Right renal pelvis (tissue), 4 donors: ENCODE measurements at places on chromosomes 4 and X. TPM values are rescaled to one million over a fixed set of nuclear protein-coding genes. Genes with fewer than 3 reads are reported as not detected.

DNA sequence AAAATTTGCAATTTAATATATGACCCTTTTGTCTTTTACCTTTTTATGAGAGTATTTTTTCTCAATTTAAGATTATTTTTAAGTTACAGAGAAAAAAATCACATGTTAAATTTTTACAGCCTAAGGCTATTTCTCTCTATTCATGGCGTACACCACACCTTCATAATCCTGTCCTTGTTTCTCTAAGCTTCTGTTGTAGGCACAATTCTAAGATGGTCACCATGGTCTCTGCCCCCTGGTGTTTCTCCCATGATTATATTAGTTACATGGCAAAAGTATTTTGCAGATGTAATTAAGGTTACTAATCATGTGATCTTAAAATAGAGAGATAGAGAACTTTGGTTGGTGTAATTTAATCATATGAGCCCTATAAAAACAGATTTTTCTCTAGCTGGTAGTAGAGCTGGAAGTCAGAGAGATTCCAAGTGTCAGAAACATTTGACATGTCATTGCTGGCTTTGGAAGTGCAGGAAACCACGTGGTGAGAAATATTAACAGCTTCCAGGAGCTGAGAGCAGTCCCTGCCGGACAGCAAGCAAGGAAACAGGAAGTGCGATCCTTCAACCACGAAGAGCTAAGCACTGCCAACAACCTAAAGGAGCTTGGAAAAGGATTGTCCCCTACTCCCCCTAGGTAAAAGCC lies 89.8 kb downstream of the EIF4E start:
- DNase-seq: no peak

GRCh38 chr4:8282134-8282641 lies 12.6 kb downstream of the HTRA3 start:
- no peak for DNase-seq

DNA sequence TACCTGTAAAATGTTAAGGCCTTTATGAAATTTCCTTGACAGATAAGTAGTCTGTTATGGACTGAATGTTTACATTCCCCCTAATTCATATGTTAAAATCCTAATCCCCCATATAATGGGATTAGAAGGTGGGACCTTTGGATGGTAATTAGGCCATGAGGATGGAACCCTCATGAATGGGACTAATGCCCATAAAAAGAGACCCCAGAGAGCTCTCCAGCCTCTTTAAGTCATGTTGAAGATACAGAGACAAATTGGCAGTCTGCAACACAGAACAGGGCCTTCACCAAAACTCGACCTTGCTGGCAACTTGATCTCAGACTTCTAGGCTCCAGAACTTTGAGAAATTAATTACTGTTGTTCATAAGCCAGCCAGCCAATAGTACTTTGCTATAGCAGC lies 1344.5 kb upstream of the PCDH7 start:
- DNase-seq: no peak

Gene OR13H1
- not detected for polyA plus RNA-seq

- DNase-seq: no peak
Observed at GRCh38 chrX:154016366-154017076, 3.2 kb downstream of the IRAK1 start.

Gene FRAS1
- polyA plus RNA-seq: 77.0 TPM

- no peak for DNase-seq
Observed at GRCh38 chr4:11456401-11456800, 27.7 kb upstream of the HS3ST1 start.

Gene GAGE1
- not detected for polyA plus RNA-seq

- DNase-seq: no peak
Observed at GRCh38 chr4:40788331-40788730, 38.6 kb downstream of the NSUN7 start.

GRCh38 chrX:46703980-46704379 lies 54.9 kb downstream of the SLC9A7 start:
- DNase-seq: no peak

DNA sequence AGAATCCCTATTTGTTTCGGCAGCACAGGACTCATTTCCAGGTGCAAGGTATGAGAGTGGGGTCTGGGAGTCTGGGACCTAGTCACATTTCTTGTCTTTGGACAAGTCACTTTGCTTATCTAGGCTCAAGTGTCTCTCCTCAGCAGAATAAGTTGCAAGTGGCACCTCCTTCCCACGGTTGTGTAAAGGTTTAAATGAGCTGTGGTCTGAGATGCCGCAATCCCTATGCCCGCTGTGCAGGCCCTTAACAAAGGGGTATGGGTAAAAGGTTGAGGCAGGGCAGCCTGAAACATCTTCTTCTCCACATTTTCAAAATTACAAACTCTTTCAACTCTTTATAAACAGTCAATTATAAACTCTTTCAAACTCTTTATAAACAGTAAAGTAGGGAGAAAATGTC lies 93.7 kb downstream of the RTL5 start:
- DNase-seq: no peak

- no peak for DNase-seq
Observed at GRCh38 chr4:174058846-174059245, 224.6 kb downstream of the FBXO8 start.

Gene AMTN
- polyA plus RNA-seq: not detected

Gene TAF9B
- 61.6 TPM for polyA plus RNA-seq

DNA sequence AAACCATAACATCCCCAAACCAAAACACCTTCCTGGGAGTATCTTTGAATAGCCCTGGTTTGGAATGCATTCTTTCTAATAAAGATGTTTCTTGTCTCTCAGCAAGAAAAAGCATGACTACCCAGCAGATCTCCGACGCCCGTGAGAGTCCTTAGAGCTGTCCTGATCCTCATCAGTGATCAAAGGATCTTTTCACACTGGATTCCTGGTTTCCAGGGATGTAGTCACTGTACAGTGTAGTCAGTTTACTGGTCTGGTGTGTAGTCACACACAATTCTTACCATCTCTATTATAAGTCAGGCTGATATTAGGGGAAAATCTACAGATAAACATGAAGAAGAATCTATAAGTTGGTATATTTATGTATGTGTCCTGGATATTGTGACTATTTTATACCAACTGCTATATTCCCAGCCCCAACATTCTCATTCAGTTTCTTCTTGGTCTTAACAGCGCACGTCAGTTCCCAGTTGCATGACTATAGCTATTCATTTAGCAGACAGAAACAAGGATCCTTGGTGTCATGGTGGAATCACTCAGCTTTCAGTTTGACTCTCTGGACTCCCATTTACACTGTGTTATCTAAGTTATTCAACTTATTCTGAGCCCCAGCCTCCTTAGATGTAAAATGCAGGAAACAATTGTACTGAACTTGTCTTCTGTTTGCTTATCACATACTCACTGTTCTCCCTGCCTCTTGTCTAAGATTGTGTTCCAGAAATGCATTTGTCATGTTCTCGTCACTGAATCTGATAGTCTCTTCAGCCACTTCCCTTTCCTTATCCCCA lies 68.3 kb downstream of the SLIT2 start:
- no peak for DNase-seq

Gene NEXMIF
- 2.4 TPM for polyA plus RNA-seq

- DNase-seq: no peak
Observed at GRCh38 chr4:84032372-84032771, 466.7 kb downstream of the NKX6-1 start.

DNA sequence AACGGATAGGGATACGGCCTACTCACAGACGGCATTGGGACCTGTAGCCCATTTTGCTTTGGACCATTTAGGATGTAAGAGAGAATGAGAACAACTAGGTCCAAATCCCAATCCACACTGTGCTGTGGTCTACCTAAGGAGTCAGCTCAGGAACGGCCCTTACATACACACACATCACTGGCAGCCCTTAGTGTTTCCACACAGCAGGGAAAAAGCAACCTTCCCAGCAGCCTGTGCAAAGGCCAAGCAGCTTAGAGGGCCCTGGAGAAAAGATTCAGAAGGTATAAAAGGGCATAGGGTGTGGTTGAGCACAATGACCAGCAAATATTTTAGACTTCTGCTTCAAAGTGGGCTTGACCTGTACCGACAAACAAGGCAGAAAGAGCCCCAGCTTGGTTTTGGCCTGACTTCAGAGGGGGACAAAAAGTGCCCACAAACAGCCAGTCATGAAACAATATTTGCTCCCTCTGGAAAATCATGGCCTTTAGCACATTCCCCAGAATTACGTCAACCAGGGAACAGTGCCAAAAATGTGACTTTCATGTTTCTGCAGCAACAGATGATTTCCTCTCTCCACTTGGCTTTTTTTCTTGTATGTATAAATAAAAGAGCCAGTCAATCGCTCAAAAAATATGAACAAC lies 359.5 kb upstream of the FGF16 start:
- DNase-seq: peak; percentile 43

Gene BEX5
- 12.8 TPM for polyA plus RNA-seq

DNA sequence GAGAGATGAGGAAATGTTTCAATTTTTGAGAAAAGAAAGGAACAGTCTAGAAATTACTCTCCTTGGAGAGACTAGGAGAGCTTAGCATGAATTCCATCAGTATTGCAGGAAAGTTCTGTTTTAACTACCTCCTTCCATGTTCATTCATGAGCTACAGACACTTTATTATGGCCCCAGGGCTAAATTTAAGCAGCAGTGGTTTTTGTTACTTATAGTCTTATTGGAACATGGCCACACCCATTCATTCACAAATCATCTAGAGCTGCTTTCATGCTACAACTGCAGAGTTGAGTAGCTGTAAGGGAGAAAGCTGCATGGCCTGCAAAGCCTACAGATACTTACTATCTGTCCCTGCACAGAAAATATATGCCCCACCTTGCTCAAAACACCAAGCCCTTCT lies 81.7 kb downstream of the SHISA3 start:
- no peak for DNase-seq

DNA sequence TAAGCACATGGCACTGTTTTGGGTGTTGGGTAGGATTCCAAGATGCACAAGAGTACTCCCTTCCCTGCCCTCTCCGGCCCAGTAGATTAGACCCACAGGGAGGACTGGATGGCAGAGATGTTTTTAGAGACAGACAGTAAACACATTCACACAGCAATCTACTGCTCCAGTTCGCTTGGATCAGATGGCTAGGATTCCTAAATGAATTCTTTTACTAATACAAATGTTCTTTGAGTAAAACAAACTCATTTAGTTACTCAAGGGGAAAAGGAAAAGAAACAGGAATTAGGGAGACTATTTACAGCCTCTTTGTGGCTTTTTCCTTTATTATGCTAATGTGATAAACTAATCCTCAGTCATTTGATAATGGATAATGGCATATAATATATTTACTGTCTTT lies 5.9 kb downstream of the SNX25 start:
- DNase-seq: no peak

DNA sequence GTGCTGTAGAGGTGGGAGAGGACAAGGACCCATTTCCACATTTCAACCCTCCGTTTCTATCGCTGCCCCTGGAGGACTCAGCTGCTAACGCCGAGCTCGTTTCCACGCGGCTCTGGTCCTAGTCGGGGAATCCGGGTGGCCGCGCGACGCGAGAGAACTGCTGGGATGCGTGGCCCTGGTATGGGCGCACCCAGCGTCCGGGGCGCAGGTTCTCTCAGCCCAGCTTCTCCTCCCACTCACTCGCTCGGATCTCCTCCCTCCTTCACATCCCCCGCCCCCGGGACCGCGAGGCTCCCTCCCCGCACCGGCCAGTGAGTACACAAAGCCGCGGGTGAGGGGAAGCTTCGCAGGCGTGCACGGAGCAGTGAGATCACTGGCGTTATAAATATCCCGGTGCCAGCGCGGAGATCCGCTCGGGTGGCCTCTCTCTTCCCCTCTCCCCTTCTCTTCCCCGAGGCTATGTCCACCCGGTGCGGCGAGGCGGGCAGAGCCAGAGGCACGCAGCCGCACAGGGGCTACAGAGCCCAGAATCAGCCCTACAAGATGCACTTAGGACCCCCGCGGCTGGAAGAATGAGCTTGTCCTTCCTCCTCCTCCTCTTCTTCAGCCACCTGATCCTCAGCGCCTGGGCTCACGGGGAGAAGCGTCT lies at the start of gene FGF5:
Gene FGF5 (plus strand): TSS at position 412 of the 649 bp plus-strand sequence. CDS start 161 bp downstream, at position 573.
- DNase-seq: no peak

Gene PNCK
- 11.4 TPM for polyA plus RNA-seq

DNA sequence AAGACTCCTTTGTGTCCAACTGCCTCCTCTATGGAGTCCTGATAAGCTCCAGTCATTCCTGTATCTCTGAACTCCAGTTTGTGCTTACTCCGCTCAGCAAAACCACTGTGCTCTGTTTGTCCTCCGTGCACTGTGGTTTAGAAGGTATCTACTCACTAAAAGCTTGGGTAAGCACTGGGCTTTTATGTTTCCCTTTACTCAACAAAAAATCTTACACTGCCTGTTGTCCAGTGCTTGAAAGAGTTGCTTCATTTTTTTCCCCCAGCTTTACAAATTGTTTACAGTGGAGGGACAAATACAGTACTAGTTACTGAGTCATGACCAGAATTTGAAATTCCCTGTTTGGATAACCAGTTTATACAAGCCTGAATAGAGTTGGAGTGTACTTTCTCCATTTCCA lies 545.3 kb upstream of the FAT1 start:
- DNase-seq: no peak

Gene USP9X
- 63.2 TPM for polyA plus RNA-seq

DNA sequence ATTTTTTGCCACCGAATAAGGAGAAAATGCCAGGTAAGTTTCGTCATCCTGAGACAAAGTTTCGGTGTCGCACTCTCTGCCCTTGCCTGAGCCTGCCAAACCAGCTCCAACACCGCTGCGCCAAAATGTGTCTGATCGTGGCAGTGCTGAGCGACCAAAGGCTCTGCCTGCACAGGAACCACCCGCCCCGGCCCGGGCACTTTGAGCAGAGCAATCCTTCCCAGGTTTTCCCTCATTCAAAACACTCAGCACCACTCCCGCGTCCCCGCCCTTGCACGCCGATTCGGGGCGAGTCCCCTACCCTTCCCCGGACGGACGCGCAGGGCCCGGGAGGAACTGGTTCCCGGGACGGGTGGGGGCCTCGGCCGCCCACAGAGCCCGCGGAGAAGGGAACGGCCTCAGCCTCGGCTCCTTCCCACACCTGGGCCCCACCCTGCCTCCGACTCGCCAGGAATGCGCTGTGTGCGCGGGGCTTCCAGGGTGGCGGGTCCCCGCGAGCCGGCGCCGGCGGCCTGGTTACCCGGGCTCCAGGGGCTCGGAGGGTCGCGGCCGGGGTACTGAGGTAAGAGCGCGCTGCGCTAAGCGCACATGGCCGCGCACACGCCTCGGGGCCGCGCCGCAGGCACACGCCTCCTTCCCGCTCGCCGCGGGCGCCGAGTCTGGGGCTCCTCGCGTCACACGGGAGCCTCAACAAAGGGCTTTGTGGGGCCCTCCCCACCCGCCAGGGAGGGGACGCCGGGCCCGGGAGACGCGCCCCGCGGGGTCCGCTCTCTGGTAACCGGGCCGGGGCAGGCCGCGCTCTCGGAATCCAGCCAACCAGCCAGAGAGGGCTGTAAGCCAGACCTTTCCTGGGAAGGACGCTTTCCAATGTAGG lies at the start of gene C4orf36:
Gene C4orf36 (minus strand): TSS at position 661 of the 874 bp plus-strand sequence. CDS start 902 bp downstream, outside the sequence.
- DNase-seq: peak; percentile 62

GRCh38 chr4:24578364-24578763 lies 6.0 kb downstream of the DHX15 start:
- DNase-seq: no peak

- DNase-seq: no peak
Observed at GRCh38 chr4:7705062-7705461, 234.6 kb downstream of the AFAP1 start.
